Activated CD4-positive, alpha-beta T cell treated with anti-CD3 and anti-CD28 coated beads, Interleukin-2, Interleukin-4, amounts not matched to agents 100 ng/mL and 50 ng/mL, durations not matched to agents 16 hours and 8 hours (primary cell): ENCODE measurements at places on chromosomes 12 and 14.

- DNase-seq, result no peak
Observed at GRCh38 chr12:26828280-26829073, 4.5 kb downstream of the ITPR2 start.

DNA sequence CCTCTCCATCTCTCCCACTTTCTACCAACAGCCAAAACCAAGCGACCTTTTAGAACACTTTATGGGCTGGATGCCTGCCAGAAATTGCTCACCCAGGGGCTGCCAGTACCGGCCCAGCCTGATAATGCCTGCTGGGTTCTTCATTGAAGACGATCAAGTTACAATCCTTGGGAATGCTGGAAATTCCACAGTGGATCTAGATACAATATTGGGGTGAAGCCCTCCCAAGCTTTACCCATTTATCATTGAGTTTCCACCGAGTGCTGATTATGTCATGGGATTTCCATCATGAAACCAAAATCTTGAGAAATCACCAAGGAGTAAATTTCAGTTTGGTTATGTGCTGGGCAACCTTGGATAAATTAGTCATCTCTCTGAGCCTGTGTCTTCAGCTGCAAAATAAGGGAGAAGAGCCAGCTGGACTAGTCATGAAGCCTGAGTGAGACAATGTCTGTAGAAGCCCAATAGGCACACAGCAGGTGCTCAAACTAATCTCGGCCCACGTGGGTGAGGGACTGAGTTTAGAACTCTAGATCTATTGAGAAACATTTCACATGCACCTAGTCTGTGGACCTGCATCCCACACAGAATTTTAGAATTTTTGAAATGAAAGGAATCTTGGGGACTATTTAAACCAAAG is 75.5 kb upstream of the CLMN start:
- no peak for DNase-seq

GRCh38 chr14:71465316-71465715 is 466.9 kb upstream of the RGS6 start:
- no peak for DNase-seq

DNA sequence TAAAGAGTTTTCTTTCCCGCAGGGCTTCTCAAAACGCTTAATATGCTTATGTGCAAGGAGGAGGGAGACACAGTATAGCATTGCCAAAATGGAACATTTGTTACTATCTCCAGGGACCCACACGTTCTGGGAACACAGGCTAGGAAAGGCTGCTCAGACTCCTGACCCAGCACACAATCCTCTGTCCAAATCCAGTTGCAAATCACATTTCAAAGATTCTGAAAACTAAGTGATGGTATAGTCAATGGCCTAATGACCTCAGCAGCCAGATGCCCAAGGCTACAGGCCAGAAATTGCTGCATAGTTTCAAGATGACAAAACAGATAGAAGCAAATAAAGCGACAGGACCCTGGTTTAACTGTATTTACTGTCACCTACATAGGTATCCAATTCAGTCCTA is 97.0 kb upstream of the GRIP1 start:
- no peak for DNase-seq

GRCh38 chr14:92680781-92681650 is 67.4 kb downstream of the LGMN start:
- peak; percentile 77 for DNase-seq

- peak; percentile 48 for DNase-seq
Observed at GRCh38 chr12:47755655-47756562, 2.8 kb downstream of the RAPGEF3 start.

DNA sequence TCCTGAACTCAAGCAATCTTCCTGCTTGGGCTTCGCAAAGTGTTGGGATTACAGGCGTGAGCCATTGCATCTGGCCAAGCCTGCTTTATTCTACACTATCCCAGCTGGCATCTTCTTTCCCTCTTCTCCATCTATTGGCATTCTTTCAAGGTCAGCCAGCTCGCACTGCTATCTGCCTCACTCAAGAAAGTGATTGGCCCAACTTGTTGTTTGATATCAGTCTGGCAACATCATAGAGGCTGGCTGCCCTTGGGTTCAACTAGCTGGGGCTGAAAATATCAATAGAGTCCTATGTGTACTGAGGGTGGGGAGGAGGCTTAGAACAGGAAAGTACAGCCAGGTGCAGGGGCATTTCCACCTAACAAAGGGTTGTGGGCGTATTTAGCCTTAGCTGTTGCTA is 17.1 kb downstream of the GMFB start:
- no peak for DNase-seq

GRCh38 chr12:64077922-64078321 is 144.2 kb downstream of the KICS2 start:
- no peak for DNase-seq

DNA sequence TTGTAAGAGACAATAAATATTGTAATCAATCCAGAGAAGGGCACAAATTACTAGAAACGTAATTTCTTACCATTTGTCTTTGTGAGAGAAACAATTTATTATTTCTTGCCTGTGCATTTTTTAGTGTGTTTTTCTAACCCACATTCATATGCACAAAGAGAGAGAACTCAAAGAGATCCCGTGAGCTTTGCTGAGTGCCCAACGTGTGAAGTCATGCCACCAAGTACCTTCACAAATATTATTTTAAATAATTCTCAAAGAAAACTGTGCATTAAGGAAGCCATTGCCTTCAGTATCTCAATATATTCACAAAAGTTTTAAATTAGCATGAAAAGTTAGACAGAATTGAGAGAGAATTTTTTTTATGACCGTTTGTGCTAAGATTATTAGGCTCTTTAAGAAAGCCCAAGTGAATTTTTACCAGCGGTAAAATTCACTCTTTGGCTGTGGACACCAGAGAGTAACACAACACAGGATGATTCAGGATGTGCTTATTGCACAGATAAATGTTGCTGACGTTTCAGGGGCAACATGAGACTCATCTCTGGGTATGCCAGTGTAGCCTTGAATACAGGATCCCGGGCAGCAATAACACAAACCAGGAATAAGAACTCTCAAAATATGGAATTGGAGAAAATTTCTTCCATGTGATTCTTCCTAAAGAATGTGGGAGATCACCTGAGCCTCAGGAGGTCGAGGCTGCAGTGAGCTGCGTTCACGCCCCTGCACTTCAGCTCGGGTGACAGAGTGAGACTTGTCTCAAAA is 2.9 kb downstream of the ARHGDIB start:
- no peak for DNase-seq

GRCh38 chr14:100397005-100397404 is 73.9 kb downstream of the SLC25A47 start:
- DNase-seq, result no peak

- no peak for DNase-seq
Observed at GRCh38 chr14:68340262-68340661, 452.6 kb downstream of the ZFP36L1 start.

DNA sequence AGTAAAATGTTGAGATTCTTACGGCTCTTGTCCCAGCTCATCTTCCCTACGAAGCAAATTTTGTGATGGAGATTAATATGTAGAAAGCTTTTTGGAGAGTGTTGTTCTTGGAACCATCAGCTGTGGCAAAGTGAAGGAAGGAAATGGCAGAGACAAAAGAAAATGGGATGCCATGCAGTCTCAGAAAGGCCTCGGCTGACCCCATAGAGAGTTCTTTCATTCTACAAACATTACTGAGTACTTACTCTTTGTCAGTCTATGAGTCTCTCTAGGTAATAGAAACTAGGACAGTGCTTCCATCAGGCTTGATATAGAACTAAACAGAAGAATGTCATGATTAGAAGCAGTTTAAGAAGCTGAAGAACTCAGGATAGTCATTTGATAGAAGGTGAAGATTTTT is 134.1 kb downstream of the PLEKHA5 start:
- no peak for DNase-seq

DNA sequence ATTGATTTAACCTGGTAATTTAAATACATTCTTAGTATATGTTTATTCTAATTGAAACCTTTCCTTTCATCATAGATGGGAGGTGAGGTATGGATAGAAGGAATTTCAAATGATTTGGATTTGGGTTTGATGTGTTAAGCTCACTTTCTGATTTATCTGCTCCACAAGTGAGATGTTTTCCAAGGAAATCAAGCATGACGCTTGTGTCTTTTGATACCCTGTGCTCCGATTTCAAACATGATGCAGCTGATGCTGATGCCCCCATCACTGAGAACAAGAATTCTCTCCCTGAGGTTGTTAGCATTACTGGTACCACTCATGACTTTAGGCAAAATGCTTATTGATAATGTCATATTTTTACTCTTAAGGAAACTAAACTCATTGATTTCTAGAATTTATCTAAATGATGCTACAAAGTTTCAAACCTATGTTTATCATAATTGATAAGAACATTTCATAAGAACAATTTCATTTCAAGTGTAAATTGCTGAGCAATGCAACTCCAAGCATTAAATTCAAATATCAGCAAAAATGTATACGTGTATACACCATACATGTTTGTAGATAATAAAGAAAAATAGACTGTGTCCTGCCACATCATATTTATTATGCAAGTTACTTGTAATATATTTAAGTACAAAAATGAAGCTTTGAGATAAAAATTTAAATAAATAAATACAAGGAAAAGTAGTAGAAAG is 75.5 kb upstream of the LRIG3 start:
- DNase-seq, result no peak

GRCh38 chr12:114131824-114132223 is 165.7 kb upstream of the RBM19 start:
- DNase-seq, result no peak
